ENCODE measurements at places on chromosomes 5 and 9. TPM values are rescaled to one million over a fixed set of nuclear protein-coding genes. Genes with fewer than 3 reads are reported as not detected.

The TOR4A gene
- 12.5 TPM for total RNA-seq

The BTNL3 gene
- total RNA-seq, result not detected

The FCN1 gene
- 24.3 TPM for total RNA-seq

The ANKRD34B gene
- total RNA-seq, result 0.18 TPM

The CBY3 gene
- 0.58 TPM for total RNA-seq

The WDR31 gene
- 4.4 TPM for total RNA-seq

The DNM1 gene
- total RNA-seq, result 71.9 TPM

The LAMC3 gene
- 47.9 TPM for total RNA-seq

The GHR gene
- 21.6 TPM for total RNA-seq

The IL13 gene
- not detected for total RNA-seq

The TAF11L5 gene
- not detected for total RNA-seq

The MYMK gene
- 2.8 TPM for total RNA-seq

The CTXN3 gene
- total RNA-seq, result 0.47 TPM

The SELENOP gene
- 366 TPM for total RNA-seq

The ORM2 gene
- not detected for total RNA-seq

The GALNT12 gene
- 3.9 TPM for total RNA-seq

The LCN1 gene
- not detected for total RNA-seq

The VCAN gene
- 284 TPM for total RNA-seq

The TRAF2 gene
- 18.9 TPM for total RNA-seq

The RBM18 gene
- total RNA-seq, result 12.9 TPM

The PCDHGA10 gene
- total RNA-seq, result 9.1 TPM

The TTC16 gene
- total RNA-seq, result 0.18 TPM

The UBE2QL1 gene
- 0.70 TPM for total RNA-seq

The PRSS3 gene
- total RNA-seq, result 0.64 TPM

The DMRTA1 gene
- total RNA-seq, result 1.3 TPM

The PCDHB4 gene
- 3.8 TPM for total RNA-seq

The FABP6 gene
- total RNA-seq, result not detected

The LURAP1L gene
- total RNA-seq, result 32.5 TPM

The SOX30 gene
- 0.06 TPM for total RNA-seq

The N4BP3 gene
- 8.6 TPM for total RNA-seq

The P4HA2 gene
- total RNA-seq, result 28.6 TPM

The CAVIN4 gene
- 38.4 TPM for total RNA-seq

The C5orf63 gene
- 6.2 TPM for total RNA-seq

The PCDHGA1 gene
- 1.1 TPM for total RNA-seq

The SLC25A2 gene
- 0.35 TPM for total RNA-seq

The GRXCR2 gene
- 0.29 TPM for total RNA-seq

The COQ4 gene
- 61.0 TPM for total RNA-seq

The SHISAL2B gene
- not detected for total RNA-seq

The GFPT2 gene
- total RNA-seq, result 11.9 TPM

The SPATA31C2 gene
- 0.18 TPM for total RNA-seq

The THBS4 gene
- total RNA-seq, result 41.2 TPM

The DMRT3 gene
- 0.58 TPM for total RNA-seq
